ENCODE measurements at places on chromosomes 7 and 10. TPM values are rescaled to one million over a fixed set of nuclear protein-coding genes. Genes with fewer than 3 reads are reported as not detected.
A peak's percentile ranks its signal among the peaks of the same experiment; 100 is the strongest.

The ZNF716 gene
- not detected for total RNA-seq

DNA sequence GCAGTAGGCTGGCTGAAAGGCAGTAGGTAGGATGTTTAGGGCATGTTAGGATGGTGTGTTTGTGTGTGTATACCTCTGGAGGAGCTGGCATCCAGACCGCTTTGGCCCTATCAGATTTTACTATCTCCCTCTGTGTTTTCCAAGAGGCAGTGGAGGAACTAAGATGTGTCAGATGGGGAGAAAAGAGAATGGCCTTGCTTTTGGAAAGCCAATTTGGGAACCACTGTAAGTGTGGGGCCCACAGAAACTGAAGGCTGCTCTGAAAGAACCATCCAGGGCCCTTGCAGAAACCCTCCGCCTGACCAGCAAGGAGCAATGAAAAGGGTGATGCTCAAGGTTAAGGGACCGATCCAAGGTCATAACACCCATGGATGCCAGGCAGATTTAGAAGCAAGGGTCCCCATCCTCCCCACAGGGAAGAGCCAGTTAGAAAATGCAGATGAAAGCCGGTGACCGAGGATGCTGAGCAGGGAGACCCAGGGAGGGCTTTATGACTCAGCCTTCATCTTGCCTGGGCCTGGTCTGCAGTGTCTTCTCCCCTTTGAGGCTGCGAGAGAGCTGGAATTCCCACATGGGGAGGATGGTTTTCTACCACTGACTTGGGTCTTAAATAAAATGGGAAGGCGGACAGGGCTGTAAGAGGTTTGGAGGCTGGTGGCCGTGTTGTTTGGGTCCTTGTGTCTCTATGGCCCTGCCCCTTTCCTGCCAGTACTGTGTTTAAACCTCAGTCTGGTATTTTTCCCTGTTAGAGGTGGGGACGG lies 275.8 kb downstream of the LRMDA start:
- no peak for DNase-seq
- no peak overlapping the region for H3K27ac ChIP-seq
- H3K27me3 ChIP-seq: no peaks in the 10 kb centered on the region
- no peaks in the 10 kb centered on the region for H3K4me1 ChIP-seq
- no peaks in the 10 kb centered on the region for H3K36me3 ChIP-seq

GRCh38 chr10:93816123-93816747 lies 58.5 kb downstream of the LGI1 start:
- H3K36me3 ChIP-seq: no peaks in the 10 kb centered on the region
- H3K4me1 ChIP-seq: no peaks in the 10 kb centered on the region
- no peak overlapping the region for H3K27ac ChIP-seq
- H3K27me3 ChIP-seq: peaks cover 5% of the 10 kb centered on the region

GRCh38 chr10:42744134-42744701 lies 38.4 kb upstream of the BMS1 start:
- no peak overlapping the region for H3K27ac ChIP-seq
- H3K4me1 ChIP-seq: no peaks in the 10 kb centered on the region
- no peak for DNase-seq
- H3K27me3 ChIP-seq: no peaks in the 10 kb centered on the region

DNA sequence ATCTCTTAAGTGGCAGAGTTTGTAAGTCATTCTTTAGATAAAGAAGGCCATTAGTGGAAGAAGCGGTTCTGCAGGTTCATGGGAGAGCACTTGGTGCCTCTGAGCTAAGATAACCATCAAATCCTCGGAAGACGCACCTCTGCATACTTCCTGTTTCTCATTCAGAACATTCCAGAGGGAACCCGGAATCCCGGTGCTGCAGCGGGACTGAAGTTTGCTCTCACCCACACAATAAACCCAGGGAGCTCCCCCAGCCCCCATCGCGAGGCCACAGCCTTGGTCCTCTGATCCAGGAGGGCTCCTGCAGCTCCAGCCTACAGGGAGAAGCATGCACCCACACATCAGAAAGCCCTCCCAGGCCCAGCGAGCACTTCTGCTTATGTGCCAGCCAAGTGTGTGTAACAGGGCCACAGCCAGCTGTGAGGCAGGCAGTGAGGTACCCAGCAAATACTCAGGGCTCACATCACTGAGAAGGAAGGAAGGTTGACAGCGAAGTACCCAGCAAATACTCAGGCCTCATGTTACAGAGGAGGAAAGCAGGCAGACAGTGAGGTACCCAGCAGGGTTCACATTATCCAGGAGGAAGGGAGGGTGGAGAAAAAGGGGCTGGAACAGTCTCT lies 142.4 kb downstream of the DIP2C start:
- no peaks in the 10 kb centered on the region for H3K27me3 ChIP-seq
- H3K4me1 ChIP-seq: no peaks in the 10 kb centered on the region
- no peaks in the 10 kb centered on the region for H3K36me3 ChIP-seq
- no peak for DNase-seq

GRCh38 chr7:55127135-55127551 lies 108.3 kb downstream of the EGFR start:
- H3K27me3 ChIP-seq: no peaks in the 10 kb centered on the region
- H3K4me1 ChIP-seq: no peaks in the 10 kb centered on the region
- H3K36me3 ChIP-seq: no peaks in the 10 kb centered on the region

DNA sequence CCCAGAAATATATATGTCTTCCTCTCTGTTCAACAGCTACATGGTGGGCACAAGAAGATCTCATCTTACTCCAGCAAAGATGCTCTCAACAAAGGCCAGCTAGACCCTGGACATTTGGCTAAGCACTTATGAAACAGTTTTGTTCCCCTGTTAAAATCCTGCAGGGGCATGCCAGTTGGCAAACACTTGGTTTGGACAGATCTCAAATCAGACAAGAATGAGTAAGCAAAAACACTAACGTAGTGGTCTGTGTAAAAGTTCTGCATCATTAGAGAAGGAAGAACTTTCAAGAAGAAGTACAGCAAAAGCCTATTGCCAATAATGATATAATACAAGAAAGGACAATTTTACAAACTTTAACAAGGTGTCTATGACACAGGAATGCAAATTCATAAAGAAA lies 125.6 kb downstream of the CALN1 start:
- no peaks in the 10 kb centered on the region for H3K27me3 ChIP-seq
- no peaks in the 10 kb centered on the region for H3K36me3 ChIP-seq
- DNase-seq: no peak

DNA sequence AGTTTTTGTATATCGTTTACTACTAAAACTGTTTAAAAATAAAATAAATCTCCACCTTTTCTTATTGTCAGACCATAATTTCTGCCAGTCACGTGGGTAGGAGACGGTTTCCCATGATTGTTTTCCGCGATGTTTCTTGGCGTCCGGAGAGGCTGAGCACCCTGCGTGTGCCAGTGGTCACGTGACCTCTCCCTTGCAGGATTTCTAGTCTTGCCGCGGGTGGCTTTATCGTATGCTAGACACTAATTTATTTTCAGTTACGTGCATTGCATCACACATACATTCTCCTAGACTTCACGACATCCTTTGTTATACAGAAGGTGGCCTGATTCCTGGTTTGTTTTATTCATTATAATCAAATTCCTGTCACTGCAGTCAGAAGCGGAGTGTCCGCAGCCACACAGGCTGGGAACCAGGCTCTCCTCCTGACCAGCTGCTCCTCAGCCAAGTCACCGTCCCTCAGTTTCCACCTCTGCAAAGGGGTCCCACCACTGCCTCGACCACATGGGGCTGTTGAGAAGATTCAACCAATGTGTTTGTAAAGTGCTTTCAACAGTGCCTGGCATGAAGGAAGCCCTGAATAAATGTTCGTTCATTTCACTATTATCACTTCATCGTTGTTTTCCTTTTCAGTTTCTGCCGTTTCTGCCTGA lies 203.2 kb upstream of the PPP2R2D start:
- H3K36me3 ChIP-seq: no peaks in the 10 kb centered on the region
- no peak overlapping the region for H3K27ac ChIP-seq

The SLIT1 gene
- not detected for total RNA-seq

The SLC35G1 gene
- 4.6 TPM for total RNA-seq

The ST8SIA6 gene
- total RNA-seq: not detected

The GPR85 gene
- not detected for total RNA-seq

- no peak overlapping the region for H3K4me3 ChIP-seq
- no peak overlapping the region for H3K27ac ChIP-seq
- no peak for DNase-seq
- H3K4me1 ChIP-seq: no peaks in the 10 kb centered on the region
- no peaks in the 10 kb centered on the region for H3K36me3 ChIP-seq
- no peaks in the 10 kb centered on the region for H3K27me3 ChIP-seq
Measured at GRCh38 chr10:60048091-60048501, 141.7 kb upstream of the CCDC6 start.

The ADAM12 gene
- total RNA-seq: 0.11 TPM

DNA sequence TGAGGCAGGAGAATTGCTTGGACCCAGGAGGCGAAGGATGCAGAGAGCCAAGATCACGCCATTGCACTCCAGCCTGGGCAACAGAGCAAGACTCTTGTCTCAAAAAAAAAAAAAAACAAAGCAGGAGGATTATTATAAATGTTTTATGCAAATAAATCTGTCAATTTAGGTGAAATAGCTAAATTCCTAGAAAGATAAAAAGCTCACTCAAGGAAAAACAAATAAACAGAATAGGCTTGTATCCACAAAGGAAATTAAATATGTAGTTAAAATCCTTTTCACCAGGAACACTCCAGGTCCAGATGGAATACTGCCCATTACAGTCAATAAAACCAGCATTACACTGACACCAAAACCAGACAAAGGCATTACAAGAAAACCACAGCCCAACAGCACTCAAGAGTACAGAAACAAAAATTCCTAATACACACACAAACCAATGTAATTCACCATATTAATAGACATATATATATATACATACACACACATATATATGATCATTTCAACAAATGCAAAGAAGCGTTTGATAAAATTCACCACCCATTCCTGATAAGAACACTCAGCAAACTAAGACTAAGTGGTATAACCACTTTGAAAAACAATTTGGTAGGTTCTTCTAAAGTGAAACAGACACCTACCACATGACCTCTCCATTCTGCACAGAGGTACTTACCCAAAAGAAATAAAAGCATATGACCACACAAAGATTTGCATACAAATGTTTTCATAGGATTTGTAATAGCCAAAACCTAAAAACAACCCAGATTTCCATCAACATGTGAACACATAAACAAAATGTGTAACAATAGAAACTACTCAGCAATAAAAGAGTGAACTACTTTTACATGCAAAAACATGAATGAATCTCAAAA lies 38.8 kb downstream of the ABI1 start:
- DNase-seq: no peak
- no peak overlapping the region for H3K4me3 ChIP-seq
- H3K36me3 ChIP-seq: no peaks in the 10 kb centered on the region
- no peak overlapping the region for H3K27ac ChIP-seq
- peaks cover 17% of the 10 kb centered on the region for H3K4me1 ChIP-seq

DNA sequence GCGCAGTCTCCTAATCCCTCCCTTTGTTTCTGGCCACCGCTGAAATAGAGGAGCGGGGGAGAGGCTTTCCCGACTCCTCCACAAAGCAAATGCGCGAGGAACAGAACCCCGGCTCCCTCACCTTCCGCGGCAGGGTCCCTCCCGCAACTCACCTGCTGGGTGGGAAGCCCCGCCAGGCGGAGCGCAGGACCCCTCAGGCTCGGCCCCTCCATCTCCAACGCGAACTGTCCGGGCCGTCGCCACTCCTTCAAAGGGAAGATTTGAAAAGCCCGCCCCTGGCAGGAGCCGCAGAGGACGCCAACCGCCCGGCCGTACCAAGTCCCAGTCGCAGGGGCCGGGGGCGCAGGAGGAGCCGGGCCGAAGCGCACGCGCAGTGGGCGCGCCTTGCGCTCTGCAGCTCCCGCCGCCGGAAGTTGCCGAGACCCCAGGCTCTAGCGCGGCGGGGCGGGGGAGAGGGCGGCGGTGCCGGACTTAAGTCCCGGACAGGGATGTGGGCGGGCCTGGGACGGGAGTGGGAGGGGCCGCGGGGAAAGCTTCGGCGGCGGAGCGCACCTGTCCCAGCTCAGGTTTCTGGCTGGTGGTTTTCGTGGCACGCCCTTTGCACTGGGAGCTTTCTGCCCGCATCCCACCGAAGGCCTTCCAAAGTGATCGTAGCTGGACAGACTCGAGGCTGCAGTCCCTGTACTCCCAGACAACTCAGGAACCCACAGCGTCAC lies at the start of gene RTKN2:
RTKN2 (minus strand) TSS at position 446 of the 716 bp plus-strand sequence; CDS start at position 212, 234 bp downstream.
- H3K36me3 ChIP-seq: no peaks in the 10 kb centered on the region
- H3K27ac ChIP-seq: peak within 1 kb of the TSS; percentile 3

DNA sequence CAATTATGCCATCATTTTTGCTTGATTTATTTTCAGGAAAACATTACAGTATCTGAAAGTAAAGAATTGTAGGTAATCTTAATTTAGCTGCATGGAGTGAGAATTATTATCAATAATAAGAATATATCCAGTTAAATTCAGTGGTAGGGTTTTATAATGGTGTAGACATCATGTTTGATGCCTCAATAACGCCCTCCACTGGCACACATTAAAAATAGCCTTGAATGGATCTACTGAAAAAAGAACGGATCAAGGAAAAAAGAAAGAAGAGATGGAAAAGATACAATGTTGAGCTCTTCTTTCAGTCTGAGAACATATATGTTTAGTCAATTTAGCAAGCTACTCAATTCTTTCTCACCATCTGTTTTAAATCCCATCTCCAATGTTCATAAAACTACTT lies 319.2 kb downstream of the CDC14C start:
- no peak overlapping the region for H3K27ac ChIP-seq
- H3K27me3 ChIP-seq: no peaks in the 10 kb centered on the region
- H3K4me3 ChIP-seq: no peak overlapping the region
- no peaks in the 10 kb centered on the region for H3K4me1 ChIP-seq

- no peak for DNase-seq
- H3K27ac ChIP-seq: no peak overlapping the region
- H3K36me3 ChIP-seq: no peaks in the 10 kb centered on the region
- no peaks in the 10 kb centered on the region for H3K4me1 ChIP-seq
Measured at GRCh38 chr10:42916974-42917373, 134.4 kb downstream of the BMS1 start.

GRCh38 chr10:137031-137430 lies 1.8 kb downstream of the ZMYND11 start:
- H3K4me3 ChIP-seq: peak overlapping the region; percentile 82
- DNase-seq: peak; percentile 18
- peaks cover 24% of the 10 kb centered on the region for H3K4me1 ChIP-seq

DNA sequence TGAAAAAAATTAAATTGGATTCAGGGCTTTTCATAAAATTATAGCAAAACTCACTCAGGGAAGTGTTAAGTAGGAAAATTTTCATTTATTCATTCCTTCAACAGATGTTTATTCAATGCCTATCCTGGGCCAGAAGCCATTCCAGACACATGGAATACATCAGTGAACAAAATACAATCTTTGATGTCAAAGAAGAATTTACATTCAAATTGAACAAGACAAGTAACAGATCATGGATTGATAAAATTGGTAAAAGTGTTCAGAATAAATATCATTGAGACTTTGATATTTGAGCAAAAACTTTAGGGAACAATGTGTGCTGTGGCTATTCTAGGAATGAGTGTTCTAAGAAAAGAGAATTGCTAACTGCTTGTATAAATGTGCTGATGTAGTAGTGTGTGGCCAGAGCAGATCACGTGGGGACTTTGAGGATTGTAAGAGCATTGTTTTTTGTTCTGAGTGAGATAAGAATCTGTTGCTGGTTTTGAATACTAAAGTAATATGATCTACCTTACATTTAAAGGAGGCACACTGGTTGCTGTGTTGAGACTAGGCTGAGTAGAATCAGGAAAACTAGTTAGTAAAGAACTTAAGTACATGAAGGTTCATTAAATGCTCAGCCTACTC lies 957.2 kb downstream of the PCDH15 start:
- no peak for DNase-seq
- no peak overlapping the region for H3K27ac ChIP-seq
- no peak overlapping the region for H3K4me3 ChIP-seq
